NCI-H2081 treated with DMSO at 0.1 percent for 48 hours (cell line): ENCODE measurements at places on chromosomes 3 and 15.

DNA sequence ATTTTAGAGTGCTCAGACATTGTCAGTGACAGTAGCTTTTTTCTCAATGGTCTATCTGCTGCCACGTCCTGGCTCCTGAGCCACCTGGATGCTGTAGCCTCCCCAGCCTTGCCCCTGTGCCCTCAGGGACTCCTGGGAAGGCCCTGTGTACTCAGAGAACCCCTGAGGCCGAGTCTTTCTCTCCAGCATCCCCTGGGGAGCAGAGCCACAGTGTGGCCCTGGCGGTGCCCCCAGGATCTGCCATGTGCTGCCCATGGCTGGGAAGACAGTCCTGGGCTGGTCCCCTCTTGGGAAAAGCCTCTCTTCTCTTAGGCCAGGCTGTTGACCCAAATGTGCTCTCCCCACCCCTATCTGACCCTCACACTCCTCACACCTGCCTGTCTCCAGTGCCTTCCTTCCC lies 5.0 kb downstream of the MYD88 start:
- DNase-seq, result no peak

- DNase-seq, result no peak
Observed at GRCh38 chr3:139332092-139332491, 11.7 kb upstream of the MRPS22 start.

DNA sequence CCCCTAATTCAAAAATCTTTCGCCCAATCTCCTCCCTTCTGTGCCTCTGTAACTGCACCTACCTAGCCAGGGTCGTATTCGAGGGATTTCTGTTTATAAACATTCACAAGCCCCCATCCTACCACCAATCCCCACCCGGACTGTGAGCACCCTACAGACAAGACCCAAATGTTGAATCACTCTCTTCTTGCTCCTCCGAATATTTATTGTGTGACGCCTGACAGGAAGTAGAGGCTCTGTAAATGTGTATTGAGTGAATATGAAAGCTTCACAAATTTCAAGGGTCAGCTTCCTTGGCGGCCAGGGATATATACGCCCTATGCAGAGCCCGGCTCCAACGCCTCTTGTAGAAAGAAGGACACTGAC lies 1.6 kb downstream of the BDH1 start:
- DNase-seq, result no peak

DNA sequence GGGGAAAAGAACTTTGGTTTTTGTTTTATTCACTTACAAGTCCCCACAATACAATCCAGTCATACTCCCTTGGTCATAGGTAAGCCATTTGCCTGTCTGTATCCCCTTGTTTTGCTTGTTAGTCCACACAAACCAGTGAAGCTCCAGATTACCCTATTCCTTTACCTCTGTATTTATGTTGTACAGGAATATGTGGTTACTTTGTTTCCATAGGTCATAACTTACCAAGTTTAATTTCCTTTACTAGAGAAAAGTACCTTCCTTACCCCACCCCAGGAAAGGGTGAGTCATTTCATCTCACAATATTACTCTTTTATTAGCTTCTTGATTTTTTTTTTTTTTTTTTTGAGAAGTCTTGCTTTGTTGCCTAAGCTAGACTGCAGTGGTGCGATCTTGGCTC lies 113.4 kb upstream of the LRRFIP2 start:
- DNase-seq, result no peak

DNA sequence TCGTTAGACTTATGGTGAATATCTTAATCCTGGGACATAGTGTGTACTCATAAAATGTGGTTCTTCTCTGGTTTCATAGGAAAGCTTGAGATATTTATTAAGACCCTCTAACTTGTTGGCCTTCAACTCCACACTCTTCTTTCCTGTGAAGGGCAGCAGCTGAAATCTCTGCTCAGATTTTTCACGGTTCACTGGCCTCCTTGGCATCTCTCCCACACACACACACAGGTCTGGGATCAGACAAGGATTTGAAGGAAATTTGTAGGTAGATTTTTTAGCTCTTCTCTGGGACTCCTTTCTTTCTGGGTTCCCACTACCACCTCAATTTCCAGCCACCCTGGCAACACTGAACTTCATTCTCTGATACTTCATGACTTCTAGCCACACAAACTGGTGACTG lies 70.2 kb downstream of the MYRIP start:
- no peak for DNase-seq

- DNase-seq, result no peak
Observed at GRCh38 chr15:65470866-65471265, 46.6 kb downstream of the DPP8 start.

- DNase-seq, result no peak
Observed at GRCh38 chr3:7333125-7333524, 472.2 kb downstream of the GRM7 start.

DNA sequence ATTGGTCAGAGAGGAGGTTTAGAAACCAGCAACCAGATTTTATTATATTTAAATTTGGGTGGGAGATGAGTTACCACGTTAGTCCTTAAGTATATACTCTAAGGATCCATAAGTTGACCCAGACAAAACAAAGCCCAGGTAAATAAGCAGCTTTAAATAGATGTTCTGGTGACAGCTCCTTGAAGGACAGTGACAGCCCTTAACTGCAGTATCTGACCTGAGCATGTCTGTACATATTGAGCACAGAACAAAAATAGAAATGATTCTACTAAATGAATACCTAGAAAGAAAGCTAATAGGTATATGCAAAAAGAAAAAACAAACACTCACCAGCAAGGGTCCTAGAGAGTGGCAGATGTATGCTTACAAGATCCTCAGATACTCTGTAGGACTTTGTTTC lies 63.0 kb downstream of the UBR1 start:
- no peak for DNase-seq

- no peak for DNase-seq
Observed at GRCh38 chr3:130010556-130010955, 36.0 kb downstream of the TRH start.

GRCh38 chr15:50562735-50563640 lies 16.5 kb upstream of the USP50 start:
- DNase-seq, result no peak

DNA sequence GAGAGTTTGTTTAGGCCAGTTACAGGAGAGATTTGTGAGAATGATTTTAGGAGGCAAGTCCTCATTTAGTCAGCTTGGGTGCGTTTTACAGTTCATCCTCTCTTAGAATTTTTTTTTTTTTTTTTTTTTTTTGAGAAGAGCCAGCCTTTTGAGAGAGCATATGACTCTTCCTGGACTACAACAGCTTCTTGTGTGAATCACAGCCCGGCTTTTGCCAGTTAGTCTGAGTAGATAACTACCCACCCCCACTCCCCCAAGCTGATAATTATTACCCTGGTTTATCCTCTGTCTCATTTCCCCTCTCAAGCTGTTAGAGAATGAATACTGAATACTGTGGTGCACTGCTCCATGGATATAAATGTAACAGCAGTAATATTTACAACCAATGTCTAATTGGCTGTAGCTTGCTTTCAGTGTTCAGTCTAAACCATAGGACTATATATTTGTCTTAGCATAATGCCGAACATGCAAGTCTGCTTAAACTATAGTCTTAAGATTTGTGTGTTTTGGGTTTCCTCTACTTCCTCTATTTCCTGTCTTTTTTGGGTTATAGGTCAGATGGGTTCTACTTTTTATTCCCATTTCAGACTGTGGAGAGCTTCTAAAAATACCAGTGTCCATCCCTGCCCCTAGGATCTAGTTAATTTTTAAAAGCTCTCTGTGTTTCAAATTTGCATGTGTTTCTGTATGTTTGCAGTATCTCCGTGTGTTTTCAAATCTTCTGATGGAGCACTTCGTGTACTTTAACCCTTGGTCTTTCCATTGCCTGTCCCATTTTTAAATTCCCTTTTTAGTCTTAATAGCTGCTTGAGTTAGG lies 8.0 kb downstream of the CHD2 start:
- no peak for DNase-seq

DNA sequence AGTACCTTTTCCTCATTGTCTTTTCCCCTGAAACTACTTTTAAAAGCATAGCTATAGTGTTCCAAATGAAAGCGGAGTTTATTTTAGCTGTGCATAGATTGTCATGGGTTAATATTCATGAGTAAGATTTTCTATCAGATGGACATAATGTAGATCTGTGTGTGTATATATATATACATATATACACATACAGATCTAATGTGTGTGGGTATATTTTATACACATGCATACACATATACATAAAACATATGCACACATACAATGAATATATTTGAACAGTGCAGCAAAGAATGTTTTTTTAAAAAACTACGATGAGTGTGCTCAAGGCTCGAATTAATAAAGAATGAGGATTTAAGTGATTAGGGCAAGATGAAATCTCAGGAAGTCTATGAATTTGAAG lies 328.3 kb upstream of the IL12A start:
- no peak for DNase-seq

DNA sequence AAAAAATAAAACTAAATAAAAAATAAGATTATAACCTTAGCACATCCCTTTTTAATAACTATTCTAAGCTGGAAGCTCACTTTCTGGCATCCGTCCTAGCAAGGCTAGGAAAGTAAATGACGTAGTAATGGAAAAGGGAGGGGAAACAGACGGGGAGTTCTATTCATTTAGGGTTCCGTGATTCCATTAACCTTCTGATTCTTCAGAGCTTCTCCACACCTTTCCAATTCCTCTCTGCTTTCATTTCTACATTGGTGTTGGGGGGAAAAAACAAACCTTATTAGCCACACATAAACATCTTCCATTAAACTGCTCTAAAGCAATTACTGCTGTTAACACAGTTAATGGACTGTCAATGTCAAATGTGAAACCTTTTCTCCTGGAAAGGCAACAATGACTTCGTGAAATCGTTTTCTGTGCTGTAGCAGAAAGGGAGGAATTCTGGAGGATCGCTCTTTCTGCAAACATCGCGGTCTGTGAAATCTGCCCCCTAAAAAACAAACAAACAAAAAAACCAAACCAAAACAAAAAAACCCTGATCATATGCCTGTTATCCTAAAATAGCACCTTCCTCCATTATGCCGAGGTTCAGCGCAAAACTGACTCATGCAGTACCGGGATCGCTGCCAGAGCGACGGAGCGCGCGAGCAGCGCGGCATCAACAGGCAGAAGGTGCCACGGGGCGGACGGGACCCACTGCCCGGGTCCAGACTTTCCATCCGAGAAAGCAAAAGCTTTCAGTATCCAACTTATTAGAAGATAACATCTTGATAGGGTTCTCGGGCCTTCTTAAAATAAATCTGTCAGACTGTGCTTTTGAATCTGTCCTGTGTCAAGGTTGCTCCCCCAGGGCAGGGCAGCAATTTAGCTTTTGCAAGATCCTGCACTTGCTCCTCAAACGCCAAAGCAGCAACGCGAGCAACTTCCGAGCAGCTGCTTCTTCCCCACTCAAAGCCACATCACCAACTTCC lies 156.2 kb downstream of the FGF12 start:
- DNase-seq, result peak; percentile 20

DNA sequence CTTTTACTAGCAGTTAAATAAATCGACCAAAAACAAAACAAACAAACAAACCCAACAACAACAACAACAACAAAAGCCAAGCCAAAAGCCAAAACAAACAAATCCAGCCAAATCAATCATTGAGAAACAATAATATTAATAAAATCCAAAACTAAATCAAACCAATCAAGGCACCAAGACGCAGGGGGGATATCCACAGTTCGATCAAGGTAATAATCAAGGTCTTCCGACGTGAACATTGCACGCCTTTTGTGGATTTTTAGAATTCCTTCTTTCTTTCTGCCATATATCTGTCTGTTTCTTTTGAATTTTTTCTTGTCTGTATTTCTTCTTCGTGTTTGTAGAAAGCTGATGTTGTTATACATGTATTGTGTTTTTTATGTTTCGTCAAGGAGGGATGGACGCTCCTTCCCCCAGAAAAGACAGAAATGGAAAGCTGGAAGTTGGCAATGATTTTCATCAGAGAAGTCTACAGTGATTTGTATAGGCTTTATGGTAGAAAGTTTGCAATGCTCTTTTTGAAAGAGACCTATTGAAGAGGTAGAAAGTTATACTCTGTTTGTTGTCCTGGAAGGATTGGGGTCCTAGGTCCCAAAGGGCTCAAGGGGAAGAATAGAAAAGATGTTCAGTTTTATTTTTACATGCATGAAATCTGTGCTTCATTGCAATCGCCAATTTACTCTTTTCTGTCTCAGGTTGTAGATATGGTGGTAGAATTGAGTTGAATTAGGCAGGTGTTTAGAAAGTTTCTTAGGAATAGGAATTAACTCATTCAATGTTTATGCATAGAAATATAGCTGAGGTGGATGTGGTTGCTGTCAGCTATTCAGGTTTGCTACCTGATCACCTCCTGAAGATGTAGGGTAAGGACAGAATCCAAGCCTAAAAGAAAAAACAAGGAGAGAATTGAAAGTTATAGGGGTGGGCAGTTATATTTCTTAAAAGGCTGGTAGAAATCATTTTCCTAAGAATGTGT lies 1.2 kb downstream of the ARPP21 start:
- DNase-seq, result no peak

DNA sequence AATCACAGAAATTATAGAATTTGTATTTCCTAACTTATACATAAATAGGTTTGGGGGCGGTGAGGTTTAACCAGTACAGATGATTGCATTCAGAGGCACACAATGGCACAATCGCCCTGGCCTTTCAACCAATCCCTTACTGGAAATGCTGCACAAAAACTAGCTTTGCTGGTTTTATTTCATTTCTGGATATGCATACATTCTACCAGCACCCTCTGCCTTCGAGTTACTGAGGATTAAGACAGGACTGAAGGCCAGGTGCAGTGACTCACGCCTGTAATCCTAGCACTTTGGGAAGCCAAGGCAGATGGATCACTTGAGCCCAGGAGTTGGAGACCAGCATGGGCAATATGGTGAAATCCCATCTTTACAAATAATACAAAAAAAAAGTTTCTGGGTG lies 336.1 kb downstream of the ARRDC4 start:
- DNase-seq, result no peak

DNA sequence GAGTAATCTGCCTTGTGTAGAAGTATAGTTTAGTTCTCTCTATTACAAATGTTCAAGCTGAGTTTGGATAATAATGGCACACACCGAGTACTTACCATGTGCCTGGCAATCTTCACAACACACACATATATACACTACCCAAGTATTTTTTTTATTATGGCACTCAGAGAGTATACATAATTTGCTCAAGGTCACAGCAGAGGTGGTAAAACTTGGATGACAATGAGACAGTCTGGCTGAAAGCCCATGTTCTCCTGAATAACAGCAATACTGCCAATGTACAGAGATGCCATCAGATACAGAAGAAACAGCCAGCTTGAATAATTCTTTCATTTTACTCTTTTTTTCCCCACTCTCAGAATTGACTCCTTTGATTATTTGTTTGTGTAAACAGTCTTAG lies 460.0 kb downstream of the CNTN6 start:
- DNase-seq, result no peak

DNA sequence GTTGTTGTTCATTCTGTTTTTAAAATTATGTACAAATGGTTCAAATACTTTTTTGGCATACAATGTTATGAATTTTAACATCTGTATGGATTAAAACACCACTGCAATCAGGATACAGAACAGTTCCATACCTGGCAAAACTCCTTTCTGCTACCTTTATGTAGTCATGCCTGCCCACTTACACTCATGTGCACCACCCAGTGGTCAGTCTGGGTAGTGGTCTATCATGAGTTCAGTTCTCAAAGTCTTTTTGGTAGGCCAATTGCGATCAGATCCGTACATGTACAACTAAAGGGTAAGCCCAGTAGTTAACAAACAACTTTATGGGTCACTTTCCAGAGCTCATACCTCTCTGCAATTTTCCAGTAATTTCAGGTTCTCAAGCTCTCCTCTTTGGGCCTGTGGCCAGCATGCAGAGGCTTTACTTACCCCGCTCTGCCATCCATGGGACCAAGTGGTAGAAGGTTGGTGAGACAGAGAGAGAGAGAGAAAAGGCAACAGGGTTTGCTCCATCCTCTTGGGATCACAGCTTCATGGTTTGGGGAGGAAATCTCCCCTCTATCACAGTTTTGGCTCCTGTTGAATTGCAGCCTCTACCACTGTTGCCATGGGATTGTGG lies 63.9 kb upstream of the FAM98B start:
- DNase-seq, result no peak

GRCh38 chr3:122295266-122296062 lies 29.6 kb upstream of the CSTA start:
- no peak for DNase-seq
